ENCODE measurements at places on chromosomes 12 and 14.

DNA sequence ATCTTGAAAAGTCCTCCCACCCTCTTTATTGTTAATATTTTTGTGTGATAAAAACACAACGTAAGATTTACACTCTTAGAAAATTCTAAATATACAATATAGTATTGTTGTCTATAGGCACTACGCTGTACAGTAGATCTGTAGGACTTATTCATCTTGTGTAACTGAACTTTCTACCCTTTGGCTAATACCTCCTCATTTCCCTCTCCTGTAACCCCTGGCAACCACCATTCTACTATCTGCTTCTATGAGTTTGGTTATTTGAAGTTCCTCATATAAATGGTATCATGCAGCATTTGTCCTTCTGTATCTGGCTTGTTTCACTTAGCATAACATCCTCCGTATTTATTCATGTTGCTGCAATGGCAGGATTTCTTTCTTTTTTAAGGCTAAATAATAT is 5.2 kb upstream of the CLEC9A start:
- DNase-seq, result no peak

- DNase-seq, result no peak
Observed at GRCh38 chr14:79820866-79821535, 390.3 kb downstream of the DIO2 start.

DNA sequence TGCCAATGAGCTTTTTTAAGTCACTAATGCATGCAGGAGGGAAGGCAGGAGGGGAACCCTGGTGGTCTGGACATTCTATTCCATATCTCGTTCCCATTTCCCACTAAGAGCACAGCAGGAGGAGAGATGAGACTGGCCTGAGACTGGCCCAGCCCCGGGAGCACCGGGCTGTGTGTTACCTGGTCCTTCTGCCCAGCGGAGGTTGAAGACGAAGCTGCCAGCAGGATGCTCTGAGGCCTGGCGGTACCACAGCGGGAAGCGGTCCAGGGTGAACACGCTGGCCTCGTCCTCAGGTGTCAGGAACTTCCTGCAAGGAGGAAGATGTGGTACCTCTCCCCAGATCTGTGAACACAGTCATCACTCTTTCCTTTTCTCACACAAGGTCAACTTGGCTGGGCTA is 23.9 kb downstream of the LRTM2 start:
- no peak for DNase-seq

- no peak for DNase-seq
Observed at GRCh38 chr14:76976240-76977005, 52.1 kb downstream of the IRF2BPL start.

GRCh38 chr12:112906712-112907414 is at the start of gene OAS1:
TSS of gene OAS1 (plus strand) at chr12:112906962. CDS start at chr12:112907040, 78 bp downstream.
- DNase-seq, result no peak

- no peak for DNase-seq
Observed at GRCh38 chr14:66842911-66843512, 335.1 kb downstream of the GPHN start.

DNA sequence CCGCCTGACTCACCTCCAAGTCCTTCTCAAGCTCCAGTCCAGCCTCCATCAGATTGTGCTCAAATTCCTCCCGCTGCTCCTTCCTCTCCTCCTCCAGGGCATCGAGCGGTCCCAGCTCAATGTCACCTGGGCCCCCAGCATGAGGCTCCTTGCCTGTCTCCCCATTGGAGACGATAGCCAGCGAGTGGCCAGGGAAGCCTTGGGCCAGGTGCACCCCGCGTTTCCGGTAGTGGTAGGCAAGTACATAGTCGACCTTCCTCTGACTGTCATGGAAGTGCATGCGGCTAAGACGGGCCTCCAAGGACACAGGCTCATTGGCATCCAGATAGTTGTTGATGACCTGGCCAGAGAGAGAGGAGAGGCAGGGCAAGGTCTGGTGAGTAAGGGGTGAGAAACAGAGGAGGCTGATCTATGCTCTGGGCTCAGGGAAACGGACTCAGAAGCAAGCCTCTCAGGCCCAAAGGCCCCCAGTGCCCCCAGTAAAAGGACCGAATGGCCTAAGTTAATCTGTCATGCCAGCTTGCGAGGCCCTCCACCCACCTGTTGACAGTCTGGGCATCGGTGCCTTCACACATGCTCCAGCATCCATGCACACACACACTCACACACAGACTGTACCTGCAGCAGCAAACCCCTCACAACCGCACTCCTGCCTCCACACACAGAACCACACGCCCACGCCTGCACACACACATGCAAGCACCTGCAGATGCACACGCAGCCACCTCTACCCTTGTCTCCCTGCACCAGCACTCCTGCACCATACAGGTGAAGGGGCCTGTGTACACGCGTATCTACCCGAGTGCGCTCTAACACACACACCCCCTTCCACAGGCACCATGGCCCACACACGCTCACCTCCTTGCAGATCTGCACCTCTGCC is 23.8 kb downstream of the ANO2 start:
- DNase-seq, result no peak

DNA sequence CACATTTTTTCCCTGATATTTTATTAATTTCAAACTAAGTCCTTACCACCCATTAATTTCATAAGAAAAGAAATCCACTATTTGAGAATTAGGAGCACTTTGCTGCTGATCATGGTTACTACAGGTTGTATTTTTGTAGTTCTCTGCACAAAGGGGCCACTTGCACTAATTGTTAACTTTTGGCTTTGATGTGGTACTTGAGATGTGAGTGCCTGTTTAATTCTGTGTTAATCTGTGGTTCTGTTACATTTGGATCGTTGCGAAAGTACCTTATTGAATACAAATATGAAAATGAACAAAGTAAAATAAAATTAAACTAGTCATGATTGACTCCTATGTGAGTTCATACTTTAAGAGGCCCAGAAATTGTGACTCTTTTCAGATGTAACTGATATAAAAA is 374.9 kb upstream of the RGS6 start:
- DNase-seq, result no peak

- no peak for DNase-seq
Observed at GRCh38 chr12:6061660-6062059, 62.8 kb downstream of the VWF start.

DNA sequence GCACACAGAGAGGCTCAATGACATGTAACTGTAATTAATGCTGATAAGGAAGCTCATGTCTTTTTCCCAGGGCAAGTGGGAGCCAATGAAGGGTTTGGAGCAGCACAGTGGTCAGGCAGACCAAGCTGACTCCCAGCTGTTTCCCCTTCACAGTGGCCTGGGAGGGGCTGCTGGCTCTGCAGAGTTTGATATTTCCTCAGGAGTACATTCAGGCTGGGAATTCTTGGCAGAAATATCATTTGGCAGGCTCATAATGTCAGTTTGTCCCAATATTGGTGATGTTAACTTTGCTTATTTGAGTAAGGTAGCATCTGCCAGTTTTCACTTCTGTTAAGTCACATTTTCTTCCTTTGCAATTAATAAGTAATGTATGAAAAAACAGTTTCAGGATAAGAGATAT is 247.0 kb downstream of the EMP1 start:
- no peak for DNase-seq

All from activated CD8-positive, alpha-beta memory T cell treated with anti-CD3 and anti-CD28 coated beads for 1 hour (primary cell).